ENCODE measurements at places on chromosomes 1 and 21. TPM values are rescaled to one million over a fixed set of nuclear protein-coding genes. Genes with fewer than 3 reads are reported as not detected.

Gene TRIM33
- total RNA-seq = 25.4 TPM

Gene NBPF14
- total RNA-seq = 72.9 TPM

Gene PCSK9
- total RNA-seq = 0.25 TPM

Gene TRIM46
- total RNA-seq = 4.2 TPM

Gene BSND
- not detected for total RNA-seq

Gene KIAA0040
- 0.81 TPM for total RNA-seq

Gene MARK1
- total RNA-seq = 1.3 TPM

Gene NHLH1
- total RNA-seq = under 0.01 TPM

Gene CYP4A11
- total RNA-seq = 0.13 TPM

Gene HSPB7
- total RNA-seq = 21.6 TPM

Gene CGN
- under 0.01 TPM for total RNA-seq

Gene MEX3A
- 0.50 TPM for total RNA-seq

Gene TSPAN2
- 0.12 TPM for total RNA-seq

Gene OR2T11
- total RNA-seq = not detected

Gene HSD3B1
- total RNA-seq = not detected

Gene CMPK1
- 141 TPM for total RNA-seq

Gene SELL
- 0.79 TPM for total RNA-seq

Gene GCSAML
- total RNA-seq = not detected

Data from aortic smooth muscle cell (primary cell).